ENCODE measurements at places on chromosomes 7 and 10.
A peak's percentile ranks its signal among the peaks of the same experiment; 100 is the strongest.

- peak; percentile 78 for DNase-seq
These were observed 566 bp downstream of the ZNF789 start for GRCh38 chr7:99473315-99473596.

GRCh38 chr7:104264285-104264684 lies 56.5 kb upstream of the ORC5 start:
- DNase-seq: peak; percentile 59

DNA sequence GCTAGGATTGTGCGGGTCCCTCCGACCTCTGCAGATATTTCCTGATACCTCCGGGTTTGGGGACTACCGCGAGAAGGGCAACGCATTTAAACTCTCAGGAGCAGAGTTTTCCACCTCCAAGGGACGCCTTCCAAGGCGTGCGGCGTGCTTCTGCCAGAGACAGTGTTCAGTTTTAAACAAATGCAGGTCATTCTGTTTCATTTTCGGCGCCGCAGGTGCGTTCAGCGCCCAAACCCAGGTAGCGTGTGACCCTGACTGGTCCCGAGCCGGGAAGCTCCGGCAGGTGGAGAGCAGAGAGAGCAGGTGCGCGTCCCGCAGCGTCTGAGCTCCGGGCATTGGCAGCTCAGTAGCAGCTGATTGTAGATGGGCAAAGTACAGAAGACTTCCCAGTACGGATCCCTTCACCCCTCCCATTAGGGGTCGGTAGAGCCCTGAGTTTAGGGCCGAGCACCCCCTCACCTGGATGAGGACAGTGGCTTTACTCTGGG lies 1.4 kb upstream of the CYP26A1 start:
- no peak for DNase-seq

GRCh38 chr7:116166156-116166555 lies 44.2 kb upstream of the TES start:
- DNase-seq: no peak

DNA sequence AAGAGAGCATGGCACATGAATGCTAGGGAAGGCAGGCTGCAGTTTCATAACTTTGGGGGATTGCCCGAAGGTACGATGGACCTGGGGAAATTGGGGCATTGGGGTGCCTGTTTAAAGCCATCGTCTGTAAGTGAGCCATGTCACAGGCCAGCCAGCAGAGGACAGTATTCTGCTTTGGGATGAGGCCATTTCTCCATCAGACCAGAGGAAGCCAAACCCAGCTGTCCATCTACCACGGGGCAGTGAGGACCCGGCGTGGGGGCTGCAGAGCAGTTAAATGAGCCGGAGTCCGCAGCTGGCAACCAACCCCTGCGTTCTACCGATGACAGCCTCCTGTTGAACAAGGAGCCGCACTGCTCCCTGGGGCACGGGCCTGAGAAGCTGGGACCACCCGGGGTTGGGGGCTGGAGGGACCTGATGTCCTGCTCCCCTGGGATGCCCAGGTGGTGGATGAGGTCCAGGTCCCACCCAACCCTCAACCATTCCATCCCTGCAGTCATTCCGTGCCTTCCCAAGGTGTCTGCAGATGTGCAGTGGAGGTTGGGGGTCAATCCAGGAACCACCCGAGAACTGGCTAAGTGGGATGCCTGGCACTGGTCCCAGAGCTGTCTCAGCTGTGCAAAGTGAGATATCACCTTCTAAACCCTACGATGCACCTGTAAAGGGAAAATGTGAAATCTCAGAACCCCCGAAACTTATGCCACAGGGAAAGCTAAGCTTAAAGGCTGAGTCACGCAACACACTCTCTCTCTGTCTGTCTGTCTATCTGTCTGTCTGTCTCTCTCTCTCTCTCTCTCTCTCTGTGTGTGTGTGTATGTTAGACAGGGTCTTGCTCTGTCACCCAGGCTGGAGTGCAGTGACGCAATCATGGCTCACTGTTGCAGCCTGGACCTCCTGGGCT lies 12.1 kb upstream of the RHBDD2 start:
- peak; percentile 76 for DNase-seq

- DNase-seq: no peak
These were observed 563 bp downstream of the STAM start for GRCh38 chr10:17644485-17644943.

GRCh38 chr7:136179851-136180721 lies 202.9 kb upstream of the MTPN start:
- DNase-seq: no peak

DNA sequence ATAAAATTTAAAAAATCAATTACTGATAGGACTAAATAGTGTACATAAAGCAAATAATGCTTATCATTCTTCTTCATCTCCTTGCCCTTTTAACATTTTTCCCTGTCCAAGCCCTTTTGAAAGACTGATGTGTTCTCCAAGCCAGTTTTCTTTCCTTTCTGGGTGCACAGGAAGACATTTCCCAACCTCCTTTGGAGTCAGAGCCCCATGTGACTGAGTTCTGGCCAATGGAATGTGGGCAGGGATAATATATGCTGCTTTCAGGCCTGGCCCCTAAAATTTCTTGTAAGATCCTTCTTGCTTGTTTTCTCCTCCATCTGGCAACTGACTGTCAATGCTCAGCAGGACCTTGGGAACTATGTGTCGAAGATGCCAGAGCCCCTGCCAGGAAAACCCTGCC lies 197.5 kb downstream of the EMX2 start:
- no peak for DNase-seq

DNA sequence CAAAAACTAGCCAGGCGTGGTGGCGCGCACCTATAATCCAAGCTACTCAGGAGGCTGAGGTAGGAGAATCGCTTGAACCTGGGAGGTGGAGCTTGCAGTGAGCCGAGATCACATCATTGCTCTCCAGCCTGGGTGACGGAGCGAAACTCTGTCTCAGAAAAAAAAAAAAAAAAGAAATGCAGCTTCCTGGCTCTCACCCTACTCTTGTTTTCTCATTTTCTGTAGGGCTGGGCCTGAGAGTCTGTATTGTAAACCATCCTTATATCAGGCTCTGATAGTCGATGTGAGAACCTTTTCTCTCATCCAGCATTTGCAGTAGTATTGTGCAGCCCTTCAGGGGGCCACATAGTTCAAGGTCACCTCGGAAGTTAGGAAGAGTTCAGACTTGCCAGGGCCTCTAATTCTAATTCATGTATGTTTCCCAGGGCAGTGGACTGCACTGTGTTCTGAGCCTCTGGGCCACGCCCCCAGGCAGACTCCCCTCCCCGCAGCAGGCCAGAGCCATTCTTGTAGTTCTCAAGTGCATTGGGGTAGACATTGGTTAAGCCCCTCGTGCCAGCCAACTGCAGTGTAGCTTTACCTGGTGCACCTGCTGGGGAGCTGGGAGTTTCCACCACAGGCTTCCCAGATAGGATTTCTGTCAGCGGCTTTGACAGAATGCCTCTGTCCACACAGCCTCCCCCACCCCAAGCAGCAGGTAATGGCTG lies 38.3 kb upstream of the PDCD4 start:
- no peak for DNase-seq

DNA sequence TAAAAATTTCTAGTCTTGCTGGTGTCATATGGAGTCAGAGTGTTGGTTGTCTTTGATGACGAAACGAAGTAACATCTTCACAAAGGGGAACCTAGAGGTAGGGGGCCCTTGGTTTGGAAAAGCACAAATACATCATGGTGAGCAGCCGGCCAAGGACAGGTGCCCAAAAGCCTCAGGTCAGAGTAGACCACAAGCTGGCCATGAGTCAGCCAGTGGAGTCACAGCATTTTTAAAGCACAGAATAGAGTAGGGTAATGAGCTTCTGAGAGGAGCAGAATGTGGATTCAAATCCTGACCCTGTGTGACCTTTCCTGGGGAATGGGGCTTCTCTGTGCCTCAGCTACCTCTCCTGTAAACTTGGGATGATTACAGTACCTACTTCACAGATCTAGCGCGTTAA lies 5.3 kb downstream of the CAMK2B start:
- no peak for DNase-seq

- no peak for DNase-seq
These were observed 6.5 kb upstream of the NAMPT start for GRCh38 chr7:106291247-106291646.
